ENCODE measurements at places on chromosomes 12 and 14. TPM values are rescaled to one million over a fixed set of nuclear protein-coding genes. Genes with fewer than 3 reads are reported as not detected.

The OXA1L gene
- total RNA-seq: 74.4 TPM

The RAB21 gene
- total RNA-seq: 27.6 TPM

The GUCY2C gene
- total RNA-seq: not detected

The NAV3 gene
- total RNA-seq: 0.46 TPM

The PTPRO gene
- 0.31 TPM for total RNA-seq
